T-helper 17 cell (primary cell): ENCODE measurements at places on chromosomes 2 and 18. TPM values are rescaled to one million over a fixed set of nuclear protein-coding genes. Genes with fewer than 3 reads are reported as not detected.

DNA sequence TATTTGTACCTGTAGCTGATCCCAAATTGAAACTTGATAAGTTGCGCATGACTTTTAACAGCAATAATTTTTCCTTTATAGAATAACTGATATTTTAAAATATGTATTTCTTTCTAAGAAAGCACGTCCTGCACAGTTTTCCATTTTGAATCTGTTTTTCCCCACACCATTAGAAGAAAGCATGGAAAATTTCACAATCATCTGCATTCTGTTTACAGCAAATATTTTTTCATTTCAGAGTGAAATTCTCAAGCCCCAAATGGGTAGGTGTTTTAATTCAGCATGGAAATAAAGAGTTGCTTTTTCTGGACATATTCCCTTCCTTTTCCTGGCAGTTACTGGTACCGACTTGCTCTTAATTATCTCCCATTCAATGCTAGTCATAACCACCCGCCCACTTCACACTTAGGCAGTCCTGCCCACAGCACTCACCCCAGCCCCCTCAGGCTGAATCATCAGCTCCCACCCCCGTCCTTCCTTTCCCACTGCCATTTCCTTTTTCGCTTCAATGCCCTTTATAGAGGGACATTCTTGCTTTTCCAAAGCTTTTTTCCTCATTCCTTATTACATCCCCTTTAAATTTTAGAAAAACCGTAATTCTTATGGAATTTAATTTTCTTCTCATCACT is 89.2 kb upstream of the GLS start:
- no peak for DNase-seq

DNA sequence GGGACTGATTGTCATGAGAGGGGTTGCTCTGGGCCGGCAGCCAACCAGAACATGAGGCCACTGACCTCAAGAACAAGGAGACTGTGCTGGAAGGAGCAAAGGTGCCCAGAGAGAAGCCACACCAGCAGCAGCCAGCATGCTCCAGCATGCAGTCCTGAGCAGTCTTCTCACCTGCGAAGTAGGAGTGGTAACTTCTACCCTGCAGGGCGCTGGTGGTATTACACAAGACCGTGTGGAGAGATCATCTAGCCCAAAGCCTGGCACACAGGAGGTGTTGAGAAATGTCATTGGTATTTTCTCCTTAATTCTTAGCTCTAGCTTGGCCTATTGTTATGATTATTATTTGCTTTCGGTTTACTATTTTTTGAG is 132.7 kb downstream of the TSN start:
- no peak for DNase-seq

DNA sequence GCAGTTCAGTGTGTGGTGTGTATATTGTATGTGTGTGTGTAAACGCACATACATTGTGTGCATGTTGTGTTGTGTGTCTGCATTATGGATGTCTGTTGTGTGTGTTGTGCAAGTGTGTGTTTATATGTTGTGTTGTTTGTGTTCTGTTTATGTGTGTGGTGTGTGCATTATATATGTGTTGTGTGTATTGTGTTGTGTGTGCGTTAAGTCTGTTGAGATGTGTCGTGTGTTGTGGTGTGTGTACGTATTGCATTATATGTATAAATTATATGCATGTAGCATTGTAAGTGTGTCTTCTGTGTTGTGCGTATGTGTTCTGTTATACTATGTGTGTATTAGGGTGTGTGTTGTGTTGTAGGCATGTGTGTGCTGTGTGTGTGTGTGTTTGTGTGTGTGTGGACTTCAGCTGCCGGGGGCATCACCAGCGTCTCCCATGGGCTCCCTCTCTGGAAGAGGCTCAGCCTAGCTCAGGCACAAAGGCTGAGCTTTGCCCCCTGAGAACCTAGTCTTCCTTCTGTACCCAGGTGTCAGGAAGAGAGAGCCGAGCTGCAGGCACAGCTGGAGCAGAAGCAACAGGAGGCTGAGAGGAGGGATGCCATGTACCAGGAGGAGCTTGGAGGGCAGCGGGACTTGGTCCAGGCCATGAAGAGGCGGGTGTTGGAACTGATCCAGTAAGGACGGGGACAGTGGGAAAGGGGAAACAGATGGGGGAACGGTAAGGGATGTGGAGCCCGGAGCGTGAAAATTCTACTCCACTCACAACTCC is 13.7 kb downstream of the RUFY4 start:
- no peak for DNase-seq

The FSHR gene
- total RNA-seq: not detected

The DNAH7 gene
- 0.37 TPM for total RNA-seq

The SEC11C gene
- total RNA-seq: 78.9 TPM

The AKAIN1 gene
- total RNA-seq: not detected
